Hypothalamus (tissue), 51 donors: ENCODE measurements at places on chromosomes 7 and 10.

- DNase-seq = no peak
Measured at GRCh38 chr10:8454357-8454756, 399.9 kb downstream of the GATA3 start.

DNA sequence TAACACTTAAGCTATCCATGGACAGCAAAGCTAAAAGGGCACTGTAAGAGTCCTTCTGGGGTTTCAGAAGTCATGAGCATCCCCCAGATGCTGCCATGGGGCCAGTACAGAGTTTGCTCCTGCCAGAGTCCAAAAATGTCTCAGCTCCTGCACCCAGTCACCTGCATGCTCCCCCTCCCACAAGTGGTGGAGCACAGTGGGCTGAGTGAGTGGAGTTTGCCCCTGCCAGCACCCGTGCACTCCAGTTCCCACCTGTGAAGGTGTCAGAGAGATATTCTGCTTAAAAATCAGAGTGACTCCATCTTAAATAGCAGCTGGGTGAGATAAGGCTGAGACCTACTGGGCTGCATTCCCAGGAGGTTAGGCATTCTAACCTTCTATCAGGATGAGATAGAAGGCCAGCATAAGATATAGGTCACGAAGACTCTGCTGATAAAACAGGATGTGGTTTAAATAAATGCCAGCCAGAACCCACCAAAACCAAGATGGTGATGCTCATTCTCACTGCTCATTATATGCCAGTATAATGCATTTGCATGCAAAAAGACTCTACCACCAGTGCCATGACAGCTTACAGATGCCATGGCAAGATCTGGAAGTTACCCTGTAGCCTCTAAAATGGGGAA, 140.1 kb upstream of the ZNF92 start:
- no peak for DNase-seq

DNA sequence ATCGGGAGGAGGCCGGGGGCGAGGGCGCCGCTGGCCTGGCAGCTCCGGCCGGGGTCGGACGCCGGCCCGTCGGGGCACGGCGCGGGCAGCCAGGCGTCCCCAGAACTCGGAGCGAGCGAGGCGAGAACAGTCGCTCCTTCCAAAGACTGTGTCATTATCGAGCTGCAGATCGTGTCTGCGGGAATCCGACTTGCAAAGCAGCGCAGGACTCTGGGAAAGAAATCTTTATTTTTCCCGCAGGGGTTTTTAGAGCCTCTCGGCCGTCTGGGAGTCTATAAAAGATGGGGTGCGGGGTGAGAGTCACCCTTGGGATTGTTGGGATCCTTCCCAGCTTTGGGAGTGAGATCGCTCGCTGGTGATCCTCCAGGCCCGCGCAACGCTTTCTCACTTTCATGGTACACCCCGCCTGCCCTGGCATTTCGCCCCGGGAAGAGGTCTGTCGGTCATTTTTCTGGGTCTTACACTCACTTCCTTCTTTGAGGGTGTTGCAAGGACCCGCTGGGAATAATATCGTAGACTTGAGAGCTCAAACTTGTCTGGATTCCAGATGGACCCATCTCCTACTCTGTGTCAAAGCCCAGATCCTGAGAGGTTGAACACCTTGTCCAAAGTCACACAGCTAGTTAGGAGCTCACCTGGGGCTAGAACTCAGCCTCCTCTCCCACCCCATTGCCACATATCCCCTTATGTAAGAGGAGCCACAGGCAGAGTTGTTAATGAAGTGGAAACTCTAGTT, 1.0 kb downstream of the UBTD1 start:
- DNase-seq = peak; percentile 62

- no peak for DNase-seq
Measured at GRCh38 chr7:151539088-151539671, 19.5 kb upstream of the RHEB start.

DNA sequence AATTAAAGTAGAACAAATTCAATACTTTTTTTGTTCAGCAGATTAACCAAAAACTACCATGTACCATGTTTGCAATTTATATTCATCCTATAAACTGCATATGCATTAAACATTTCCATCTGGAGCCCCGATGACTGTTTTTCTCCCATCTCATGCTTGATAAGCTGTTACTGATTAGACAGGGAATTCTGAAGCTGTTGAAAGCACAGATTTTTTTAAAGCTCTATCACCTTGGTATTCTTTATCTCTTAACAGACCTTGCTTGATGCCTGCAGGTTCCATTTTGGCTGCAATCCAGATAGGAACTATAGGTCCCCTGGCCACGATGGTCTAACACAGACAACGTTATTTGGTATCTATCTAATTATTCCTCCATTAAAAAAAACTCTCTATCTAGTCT, 961.7 kb downstream of the CNTNAP2 start:
- DNase-seq = no peak
